ENCODE measurements at places on chromosomes 12 and 14.

DNA sequence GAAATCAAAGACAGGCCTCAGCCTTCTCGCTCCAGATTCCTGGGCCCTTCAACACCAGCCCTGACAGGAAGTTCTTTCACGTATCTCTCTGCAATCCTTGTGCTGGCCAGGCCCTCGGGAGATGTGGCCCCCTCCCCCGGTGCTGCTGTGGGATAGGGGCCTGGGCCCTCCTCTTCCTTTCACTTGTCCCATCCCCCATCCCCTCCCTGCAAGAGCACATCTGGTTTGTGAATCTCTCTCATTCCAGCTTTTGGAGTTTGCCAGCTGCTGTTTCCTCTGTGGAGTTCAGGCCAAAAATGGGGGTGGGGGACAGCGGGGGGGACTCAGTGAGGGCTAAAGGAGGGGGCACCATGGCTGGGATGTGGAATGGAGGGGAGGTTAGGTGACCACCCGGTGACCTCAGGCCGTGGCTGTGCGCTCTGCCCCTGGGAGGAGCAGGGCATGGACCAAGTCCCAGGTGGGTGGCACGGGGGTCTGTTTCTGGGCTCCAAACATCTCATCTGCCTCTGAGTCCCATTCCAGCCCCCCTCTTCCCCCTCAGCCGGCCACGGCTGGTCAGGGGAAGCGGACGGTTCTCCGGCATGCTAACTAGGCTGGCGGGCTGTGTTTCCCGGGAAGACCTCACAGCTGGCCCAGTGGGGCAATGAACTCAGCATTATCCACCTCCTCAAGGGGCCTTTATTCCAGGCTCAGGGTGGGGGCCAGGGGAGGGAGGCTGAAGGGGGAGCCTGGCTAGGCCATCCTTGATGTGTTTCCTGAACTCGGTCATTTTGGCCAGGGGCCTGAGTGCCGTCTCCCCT lies 7.4 kb downstream of the LRP1 start:
- no peak for DNase-seq

DNA sequence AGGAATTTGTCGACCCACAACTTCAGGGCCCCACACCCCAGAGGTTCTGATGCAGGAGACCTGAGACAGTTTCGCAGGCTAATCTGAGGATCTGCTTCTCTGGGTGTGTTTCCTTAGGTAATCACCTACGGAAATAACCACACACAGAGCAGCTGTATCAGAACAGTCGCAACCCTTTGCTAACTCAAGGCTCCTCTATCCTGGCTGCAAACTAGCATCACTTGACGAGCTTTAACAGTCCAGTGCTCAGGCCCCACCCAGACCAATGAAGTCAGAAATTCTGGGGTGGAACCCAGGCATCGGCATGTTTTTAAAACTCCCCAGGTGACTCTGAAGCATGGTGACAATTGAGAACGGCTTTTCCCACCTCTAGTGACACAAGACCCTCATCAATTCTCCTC lies 20.7 kb downstream of the SLC7A7 start:
- no peak for DNase-seq

- no peak for DNase-seq
These were observed 107.9 kb downstream of the PTPRQ start for GRCh38 chr12:80551897-80552296.

GRCh38 chr12:79895071-79895470 lies 39.8 kb downstream of the PPP1R12A start:
- no peak for DNase-seq

GRCh38 chr14:61433169-61433568 lies 111.8 kb downstream of the PRKCH start:
- no peak for DNase-seq

DNA sequence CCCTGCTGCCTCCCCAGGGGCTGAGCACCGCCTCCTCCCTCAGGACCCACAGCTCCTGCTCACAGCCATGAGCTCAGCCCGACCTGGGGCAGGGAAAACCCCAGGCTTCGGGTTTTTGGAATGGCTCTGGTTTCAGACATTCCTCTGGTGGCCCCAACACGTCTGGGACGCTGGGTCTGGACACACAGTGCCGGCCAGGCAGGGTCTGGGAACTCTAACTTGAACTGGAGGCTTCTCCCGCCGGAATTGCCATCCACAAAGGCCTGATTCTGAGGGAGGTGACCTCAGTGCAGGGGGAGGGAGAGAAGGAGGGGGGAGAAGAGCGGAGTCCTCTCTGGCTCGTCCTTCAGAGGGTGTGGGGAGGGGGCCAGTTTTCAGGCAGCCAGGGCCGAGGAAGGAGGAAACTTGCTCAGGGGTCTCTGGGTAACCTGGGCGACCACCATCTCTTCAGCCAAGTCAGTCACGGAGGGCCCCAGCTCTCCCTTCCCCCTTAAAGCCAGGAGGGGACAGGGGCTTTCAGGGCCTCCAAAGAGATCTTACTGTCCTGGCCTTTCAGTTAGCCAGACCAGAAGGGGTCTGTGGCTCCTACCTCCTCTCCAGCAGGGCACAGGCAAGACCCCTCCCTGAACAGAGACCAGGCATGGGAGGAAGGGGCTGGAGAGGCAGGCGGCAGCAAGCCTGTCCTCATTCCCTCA lies 19.4 kb downstream of the NCKAP5L start:
- no peak for DNase-seq

GRCh38 chr12:32755051-32755653 lies 545 bp downstream of the YARS2 start:
- peak; percentile 77 for DNase-seq

DNA sequence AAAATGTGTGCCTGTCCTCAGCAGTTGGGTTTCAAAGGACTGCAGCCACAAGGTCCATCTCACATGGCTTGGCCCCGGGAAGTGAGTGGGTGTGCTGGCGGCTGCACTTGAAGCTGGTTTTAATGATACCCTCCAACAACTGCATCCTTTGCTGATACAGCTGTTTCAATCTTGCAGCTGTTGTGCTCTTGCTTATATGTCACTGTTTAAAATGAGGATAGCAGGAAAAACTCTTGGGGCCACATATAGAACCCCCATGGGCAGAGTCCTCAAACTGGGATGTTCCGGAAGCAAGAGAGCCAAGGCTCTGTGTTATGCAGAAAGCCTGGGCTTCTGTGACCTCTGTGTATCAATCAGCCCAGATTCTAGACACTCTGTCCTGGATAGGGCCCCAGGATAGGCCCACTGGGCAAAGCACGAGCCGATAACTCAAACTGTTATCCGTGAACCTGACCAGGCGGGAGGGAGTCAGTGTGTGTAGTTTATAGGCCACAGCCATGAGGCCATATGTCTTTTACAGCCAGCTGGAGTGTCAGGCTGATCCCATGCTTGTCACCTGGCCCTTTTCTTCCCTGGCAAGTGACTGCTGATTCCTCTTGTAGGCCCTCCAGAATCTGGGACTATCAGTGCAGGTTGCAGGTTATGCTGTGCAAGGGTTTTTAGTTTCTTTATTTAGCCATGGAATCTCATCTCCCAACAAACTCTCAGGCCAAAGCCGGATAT lies 74.3 kb downstream of the SSPN start:
- no peak for DNase-seq

DNA sequence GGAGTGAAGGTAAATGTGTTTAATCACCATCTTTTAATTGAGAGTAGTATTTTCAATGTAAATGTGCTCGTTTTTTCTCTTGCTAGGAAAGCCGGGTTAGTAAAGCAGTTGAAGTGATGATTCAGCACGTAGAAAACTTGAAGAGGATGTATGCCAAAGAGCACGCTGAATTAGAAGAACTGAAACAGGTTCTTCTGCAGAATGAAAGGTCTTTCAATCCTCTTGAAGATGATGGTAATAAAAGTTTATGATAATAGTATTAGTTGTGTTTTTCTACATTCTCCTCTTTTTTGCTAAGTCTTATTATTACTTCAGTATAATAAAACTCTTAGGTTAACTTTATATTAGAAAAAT lies 93.9 kb downstream of the DNAI7 start:
- no peak for DNase-seq

GRCh38 chr14:95409477-95410272 lies 90.0 kb upstream of the CLMN start:
- no peak for DNase-seq

All from CD4-positive, alpha-beta T cell treated with Interleukin-10 for 1 hour (primary cell).